ENCODE measurements at places on chromosomes 1 and 21.

DNA sequence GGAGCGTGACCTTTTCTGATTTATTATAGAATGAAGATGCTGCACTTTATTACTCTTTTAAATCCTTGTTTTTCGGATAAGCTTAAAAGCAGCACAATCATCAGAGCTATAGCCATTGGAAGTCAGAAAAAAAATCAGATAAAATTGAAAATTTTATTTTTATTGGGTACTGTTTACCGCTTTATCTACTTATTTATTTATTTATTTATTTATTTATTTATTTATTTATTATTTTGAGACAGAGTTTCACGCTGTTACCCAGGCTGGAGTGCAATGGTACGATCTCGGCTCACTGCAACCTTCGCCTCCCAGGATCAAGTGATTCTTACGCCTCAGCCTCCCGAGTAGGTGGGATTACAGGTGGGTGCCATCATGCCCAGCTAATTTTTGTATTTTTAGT is 83.1 kb upstream of the CHRM3 start:
- no peak for DNase-seq

DNA sequence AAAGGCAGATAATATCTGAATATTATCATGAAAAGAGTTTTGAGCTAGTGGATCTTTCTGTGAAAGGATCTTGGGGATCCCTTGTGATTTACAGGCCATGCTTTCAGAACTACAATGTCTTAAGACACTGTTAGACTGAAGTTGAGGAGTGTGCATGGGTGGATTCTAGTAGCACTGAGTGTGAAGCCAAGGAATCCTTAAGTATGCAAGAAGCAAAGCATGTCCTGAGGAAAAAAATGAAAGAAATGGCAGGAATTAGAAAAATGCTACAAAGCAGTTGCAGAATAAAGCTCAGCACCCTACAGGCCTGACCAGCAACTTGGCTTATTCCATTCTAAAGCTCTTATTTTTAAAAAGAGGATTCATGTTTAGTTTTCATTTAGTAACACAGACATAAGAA is 11.9 kb downstream of the STX6 start:
- DNase-seq, result no peak

GRCh38 chr21:34593954-34594531 is 20.9 kb downstream of the RCAN1 start:
- no peak for DNase-seq

GRCh38 chr1:88394958-88395357 is 289.1 kb upstream of the PKN2 start:
- no peak for DNase-seq

GRCh38 chr1:232033285-232033684 is 406.7 kb downstream of the DISC1 start:
- no peak for DNase-seq

DNA sequence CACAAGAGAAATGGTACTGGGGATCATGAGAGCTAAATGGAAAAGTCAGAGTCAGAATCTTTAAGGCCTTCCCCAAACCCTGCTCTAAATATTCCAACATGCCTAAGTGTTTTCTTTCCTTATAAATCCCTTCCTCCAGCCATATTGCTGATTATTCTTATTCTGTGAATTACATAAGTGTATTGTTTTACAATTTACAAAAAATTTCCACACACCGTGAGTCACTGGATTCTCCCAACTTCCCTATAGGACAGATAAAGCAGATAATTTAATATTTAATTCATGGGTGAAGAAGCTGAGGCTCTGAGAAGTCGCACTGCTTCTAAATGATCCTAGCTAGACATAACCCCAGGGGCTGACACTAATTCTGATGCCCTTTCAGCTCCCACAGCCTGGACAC is 243.3 kb upstream of the JUN start:
- no peak for DNase-seq

DNA sequence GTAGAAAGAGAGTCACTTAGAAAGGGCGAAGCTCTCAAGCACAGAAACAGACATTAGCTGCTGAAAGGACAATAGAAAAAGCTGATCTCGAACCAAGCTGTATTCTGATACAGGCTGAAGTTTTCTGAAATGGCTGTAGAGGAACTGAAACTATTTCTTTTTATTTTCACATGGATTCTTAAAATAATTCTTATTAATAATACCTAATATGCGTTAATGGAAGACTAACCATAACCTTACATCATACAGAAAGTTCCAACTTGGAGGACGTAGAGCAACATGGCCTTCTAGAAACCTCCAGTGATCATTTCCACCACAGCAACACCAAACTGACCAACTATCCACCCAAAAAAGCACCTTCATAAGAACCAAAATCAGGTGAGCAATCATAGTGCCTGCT is 52.8 kb upstream of the ACADM start:
- DNase-seq, result no peak

- DNase-seq, result no peak
Measured at GRCh38 chr1:242083742-242084141, 84.8 kb upstream of the MAP1LC3C start.

- DNase-seq, result no peak
Measured at GRCh38 chr1:91844862-91845528, 41.0 kb downstream of the TGFBR3 start.

DNA sequence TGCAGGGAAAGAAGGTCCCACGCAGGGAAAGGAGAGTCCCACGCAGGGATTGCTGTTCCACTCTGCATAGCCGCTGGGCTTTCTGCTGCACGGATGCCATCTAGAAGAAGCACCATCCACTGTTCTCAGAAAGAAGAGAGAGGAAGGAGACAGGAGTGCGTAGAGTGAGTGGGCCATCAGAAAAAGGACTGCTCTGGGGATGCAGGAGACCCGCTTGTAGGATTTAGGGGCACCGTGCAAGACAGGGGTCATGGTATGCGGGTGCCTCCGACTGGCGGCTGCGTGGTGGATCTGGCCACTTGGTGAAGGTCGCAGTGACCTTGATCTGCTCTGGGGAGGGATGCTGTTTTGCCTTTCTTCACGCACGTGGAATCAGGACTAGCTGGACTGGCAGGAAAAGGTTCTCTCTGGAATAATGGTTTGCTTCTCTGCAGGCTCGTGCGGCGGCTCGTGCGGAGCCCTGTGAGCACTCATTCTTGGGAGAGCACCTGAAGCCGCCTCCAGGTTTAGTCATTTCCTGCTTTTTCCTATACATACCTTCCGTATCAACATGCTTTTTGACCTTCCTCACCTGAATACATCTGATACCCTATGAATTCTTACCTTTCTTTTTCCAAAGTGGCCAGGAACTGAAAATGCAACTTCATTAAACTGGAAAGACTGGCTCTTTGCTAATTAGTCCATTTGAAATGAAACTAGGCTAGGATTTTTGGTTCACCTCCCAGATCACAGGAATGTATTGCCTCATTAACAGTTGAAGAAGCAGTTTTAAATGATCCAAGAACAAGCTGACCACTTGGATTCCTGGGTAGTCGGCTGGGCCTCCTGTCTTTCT is 181.6 kb downstream of the KIF26B start:
- no peak for DNase-seq

GRCh38 chr1:36411674-36412648 is 14.3 kb upstream of the LSM10 start:
- DNase-seq, result peak; percentile 26

DNA sequence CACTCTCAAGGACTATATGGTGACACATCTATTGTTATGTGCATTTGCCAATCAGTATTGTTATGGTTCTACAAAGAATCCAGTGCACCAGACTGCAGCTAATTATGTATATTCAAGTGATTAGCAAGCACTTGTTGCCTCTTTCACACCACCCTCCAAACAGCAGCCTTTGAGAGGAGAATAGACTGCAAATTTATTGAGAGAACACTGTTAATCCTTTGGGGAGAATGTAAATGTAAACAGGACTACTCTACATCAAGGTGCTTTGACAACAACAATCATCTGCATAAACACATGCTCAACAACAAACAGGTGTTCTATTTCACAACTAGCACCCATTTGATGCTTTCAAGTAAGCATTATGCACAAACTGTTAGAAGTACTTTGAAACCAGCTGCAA is 117.4 kb downstream of the AKT3 start:
- DNase-seq, result peak; percentile 83

- DNase-seq, result no peak
Measured at GRCh38 chr1:1629430-1630190, 2.4 kb upstream of the MMP23B start.

- no peak for DNase-seq
Measured at GRCh38 chr1:59819566-59820438, 5.1 kb downstream of the HOOK1 start.

DNA sequence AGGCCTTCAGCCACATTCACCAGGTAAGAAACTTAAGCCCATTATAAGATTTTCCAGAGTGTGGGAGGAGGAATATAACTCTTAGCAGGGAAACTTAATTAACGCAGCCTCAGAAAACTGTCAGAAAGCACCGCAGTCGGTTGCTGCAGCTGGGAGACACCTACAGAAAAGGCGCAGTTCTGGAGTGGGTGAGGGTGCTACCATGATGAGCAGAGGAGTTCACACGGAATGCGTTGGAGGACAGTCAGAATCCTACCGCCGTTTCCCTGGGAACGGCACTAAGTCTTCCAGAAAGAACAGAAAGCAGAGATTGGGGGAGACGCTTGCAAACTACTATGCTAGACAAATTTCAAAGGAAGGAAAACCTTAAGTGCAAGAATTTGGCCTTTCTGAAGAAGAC is 6.4 kb downstream of the ACTN2 start:
- no peak for DNase-seq

- DNase-seq, result no peak
Measured at GRCh38 chr1:46721686-46722205, 2.8 kb upstream of the EFCAB14 start.

DNA sequence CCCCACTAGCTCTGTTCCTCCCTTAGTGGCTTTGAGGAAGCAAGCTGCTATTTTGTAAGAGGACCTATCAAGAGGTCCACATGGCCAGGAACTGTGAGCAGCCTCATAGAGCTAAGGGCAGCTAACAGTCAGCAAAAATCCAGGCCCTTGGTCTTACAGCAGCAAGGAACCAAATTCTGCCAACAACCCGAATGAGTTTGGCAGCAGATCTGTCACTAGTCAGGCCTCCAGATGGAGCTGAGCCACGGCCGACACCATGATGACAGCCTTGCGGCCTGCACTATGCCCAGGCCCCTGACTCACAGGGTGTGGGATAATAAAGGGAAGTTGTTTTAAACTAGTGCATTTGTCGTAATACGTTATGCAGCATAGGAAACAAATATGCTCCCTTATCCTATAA is 28.0 kb upstream of the H3-3A start:
- no peak for DNase-seq

- no peak for DNase-seq
Measured at GRCh38 chr1:87644579-87645190, 316.0 kb downstream of the LMO4 start.

DNA sequence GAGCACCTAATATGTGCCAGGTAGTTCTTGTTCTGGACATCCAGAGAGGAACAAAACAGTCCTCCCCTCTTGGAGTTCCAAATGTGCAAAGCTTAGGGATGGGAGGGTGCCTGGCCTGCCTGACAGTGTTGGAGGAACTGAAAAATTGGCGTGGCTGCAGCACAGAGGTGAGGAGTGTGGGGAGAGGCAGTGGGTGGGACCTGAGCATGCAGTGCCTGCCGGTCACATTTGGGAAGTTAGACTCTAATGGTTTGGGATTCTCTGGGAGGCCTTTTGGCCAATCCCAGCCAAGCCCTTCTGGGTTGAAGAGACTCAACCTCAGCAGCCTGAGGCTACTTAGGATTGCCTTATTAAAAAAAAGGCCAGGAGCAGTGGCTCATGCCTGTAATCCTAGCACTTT is 2.3 kb upstream of the TCEA3 start:
- DNase-seq, result no peak

DNA sequence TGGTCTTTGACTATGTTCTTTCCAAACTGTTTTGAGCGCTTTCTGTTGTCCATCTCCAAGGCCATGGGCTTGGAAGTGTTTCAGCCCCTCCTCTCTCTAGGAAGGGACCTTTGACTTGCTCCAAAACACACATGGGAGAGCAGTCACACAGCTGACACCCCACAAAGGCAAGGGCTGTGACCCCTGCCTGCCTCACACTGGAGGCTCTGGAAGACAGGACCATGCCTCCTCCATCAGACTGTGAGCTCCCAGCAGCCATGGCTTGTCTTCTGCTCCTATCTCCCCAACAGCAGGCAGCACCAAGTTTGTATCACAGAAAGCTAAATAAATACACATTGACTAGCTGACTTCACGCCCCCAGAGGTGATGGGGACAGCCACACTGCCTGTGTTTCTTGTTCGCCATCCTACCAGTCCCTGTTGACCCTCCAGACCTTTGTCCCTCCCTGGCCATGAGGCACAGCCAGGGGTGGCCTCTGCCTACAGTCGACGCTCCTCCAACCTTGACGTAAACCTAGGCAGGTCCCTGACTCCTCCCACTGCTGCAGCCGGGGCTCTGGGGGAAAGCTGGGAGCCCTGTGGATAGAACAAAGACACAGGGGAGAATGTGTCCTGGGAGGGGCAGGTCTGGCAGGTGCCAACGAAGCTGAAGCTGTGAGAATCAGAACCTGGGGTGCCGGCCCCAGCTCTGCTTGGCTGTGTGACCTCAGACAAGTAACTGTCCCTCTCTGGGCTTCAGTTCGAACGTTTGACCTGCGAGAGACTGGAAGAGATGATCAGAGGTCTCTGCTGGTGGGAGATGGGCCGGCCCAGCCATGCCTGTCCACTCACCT is 4.8 kb downstream of the PLA2G2F start:
- no peak for DNase-seq

GRCh38 chr1:35058988-35059387 is 20.2 kb upstream of the ZMYM1 start:
- DNase-seq, result no peak

GRCh38 chr1:244603498-244603897 is 49.4 kb upstream of the DESI2 start:
- peak; percentile 30 for DNase-seq

GRCh38 chr1:93579891-93580290 is 101.7 kb downstream of the BCAR3 start:
- no peak for DNase-seq

DNA sequence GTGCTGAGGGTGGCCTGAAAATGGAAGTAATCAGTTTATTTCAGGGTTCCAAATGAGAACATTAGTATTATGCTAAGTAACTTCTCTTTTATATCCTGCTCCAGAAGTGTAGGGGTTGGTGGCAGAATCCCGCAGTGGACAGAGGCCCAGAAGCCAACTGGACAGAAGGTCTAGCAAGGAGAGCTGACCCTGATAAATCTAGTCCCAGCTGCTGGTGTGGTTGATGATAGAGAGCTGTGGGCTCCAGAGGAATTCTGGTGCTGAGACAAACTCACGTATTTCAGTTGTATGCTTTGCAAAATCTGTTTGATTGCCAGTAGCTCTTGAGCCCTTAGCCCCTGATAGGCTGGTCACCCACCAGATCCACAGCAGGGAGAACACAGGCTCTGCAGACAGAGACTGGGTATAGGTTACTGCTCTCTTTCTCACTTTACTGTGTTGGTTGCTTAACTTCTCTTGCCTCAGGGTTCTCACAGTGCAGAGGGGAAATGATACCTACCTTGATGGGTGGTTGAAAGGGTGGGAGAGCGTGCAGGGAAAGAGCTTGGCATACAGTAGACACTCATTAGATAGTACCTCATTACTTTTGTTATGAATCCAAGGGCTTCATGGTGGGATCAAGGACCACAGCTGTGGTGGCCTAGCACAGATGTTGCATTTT is 29.6 kb upstream of the CACNA1E start:
- no peak for DNase-seq

- DNase-seq, result no peak
Measured at GRCh38 chr1:42171679-42172266, 7.2 kb upstream of the GUCA2A start.
